Activated naive CD8-positive, alpha-beta T cell treated with anti-CD3 and anti-CD28 coated beads, Interleukin-2, amount 50 U/mL, for 16 hours (primary cell): ENCODE measurements at places on chromosomes 2 and 18.

DNA sequence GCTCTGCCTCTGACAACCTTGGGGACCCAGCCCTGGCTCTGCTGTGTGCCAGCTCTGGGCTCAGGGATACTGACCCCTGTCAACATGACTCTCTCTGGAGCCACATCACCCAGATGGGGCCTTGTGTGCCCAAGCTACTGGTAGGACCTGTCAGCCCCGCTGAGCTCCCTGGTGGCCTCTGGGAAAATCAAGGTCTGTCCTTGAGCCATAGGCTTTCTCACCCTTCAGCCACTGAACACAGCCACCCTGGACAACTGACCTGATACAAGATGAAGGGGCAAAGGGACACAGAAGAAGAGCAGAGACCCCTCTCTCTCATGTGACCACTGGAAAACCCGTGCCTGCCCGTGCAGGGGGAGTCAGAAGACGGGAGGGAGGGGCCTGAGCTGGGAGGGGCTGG, 7.8 kb downstream of the CCDC74A start:
- DNase-seq, result no peak

- no peak for DNase-seq
These were observed at the start of gene AOX1 for GRCh38 chr2:200585730-200586643. AOX1 (plus strand) TSS chr2:200586014; CDS start chr2:200586109, 95 bp downstream.

DNA sequence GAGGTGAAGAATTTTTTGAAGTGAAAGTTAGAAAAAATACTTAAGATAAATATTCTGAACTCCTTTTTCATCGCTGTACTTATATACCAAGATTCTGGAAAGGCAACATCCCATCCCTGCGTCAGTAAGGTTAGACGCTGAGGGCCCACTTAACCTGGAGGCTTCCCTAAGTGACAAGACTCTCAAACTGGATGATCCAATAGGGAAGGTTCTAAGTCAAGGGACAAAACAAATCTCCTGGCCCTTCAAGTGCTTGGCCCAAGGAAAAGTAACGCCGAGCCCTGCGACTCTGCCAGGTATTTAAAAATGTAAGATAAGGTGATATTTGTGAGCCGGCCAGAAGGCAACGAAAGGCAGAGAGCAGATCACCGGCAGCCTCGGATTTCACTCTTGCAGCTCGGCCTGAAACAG, 1.3 kb downstream of the STK39 start:
- DNase-seq, result no peak

DNA sequence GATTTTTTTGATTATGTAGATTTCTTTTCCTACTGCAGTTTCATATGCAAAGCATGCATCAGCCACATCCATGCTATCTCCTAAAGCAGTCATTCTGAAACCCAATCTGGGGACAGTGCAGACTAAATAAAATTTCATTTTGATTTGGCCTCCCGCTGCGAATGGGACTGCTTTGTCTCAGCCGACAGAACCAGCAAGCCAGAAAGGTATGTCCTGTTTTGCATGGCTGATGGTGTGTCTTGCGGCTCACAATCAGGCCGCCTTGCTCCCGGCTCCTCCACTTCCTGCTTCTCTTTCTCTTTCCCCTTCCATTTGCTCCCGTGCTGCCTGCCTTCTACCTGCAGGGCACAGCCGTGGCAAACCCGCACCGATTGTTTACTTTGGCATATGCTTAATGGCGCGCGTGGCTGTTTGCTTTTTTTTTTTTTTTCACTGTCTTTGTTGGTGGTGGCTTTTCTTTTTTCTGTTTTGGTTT, 419.6 kb upstream of the POU3F3 start:
- no peak for DNase-seq

- no peak for DNase-seq
These were observed 13.5 kb upstream of the DOK6 start for GRCh38 chr18:69387186-69387585.

DNA sequence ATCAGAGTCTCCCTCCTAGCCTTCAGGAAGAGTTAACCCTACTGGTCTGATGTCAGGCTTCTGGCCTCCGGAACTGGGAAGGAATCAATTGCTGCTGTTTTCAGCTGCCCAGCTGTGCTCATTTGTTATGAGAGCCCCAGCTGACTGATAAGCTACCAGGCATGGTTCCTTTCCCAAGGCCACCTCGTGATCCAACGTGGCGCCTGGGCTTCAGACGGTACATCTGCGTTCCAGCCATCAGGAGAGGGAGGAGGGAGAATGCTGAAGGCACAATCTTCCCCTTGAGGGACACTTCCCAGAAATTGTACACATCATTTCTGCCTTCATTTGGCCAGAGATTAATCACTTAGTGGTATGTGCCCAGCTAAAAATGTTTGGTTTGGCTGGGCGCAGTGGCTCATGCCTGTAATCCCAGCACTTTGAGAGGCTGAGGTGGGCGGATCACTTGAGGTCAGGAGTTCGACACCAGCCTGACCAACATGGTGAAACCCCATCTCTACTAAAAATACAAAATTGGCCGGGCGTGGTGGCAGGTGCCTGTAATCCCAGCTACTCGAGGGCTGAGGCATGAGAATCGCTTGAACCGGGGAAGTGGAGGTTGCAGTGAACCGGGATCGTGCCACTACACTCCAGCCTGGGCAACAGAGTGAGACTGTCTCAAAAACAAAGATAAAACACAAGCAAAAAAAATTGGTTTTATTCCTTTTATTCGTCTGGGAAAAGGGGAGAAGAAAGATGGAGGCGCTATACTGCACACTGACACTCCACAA, 10.5 kb upstream of the ARMC9 start:
- no peak for DNase-seq

GRCh38 chr2:229945975-229946374, 23.7 kb downstream of the FBXO36 start:
- DNase-seq, result no peak

GRCh38 chr18:59593291-59593717, 103.9 kb downstream of the CCBE1 start:
- DNase-seq, result no peak

DNA sequence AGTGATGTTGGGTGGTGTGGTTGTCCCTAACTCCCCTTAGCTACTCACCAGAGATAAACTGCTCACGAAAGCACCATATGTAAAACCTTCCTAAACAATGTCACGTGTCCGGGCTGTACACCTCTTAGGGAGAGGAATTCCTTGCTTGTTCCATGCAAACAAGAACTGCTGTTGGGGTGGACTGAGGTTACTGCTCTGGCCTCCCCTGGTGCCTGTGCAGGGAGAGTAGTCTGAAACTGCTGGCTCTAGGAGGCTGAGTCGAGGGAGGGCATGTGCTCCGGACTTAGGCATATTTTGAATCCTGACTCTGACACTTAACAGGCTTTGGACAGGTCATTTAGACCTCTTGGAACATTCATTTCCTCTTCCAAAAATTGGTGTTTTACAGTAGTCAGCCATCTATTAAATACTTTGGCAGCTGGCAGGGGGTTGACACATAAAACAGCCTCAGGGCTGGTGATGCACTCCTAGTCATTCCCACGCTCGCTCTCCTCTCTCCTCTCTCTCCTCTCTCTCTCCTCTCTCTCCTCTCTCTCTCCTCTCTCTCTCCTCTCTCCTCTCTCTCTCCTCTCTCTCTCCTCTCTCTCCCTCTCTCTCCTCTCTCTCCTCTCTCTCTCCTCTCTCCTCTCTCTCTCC, 10.6 kb downstream of the THNSL2 start:
- DNase-seq, result no peak

DNA sequence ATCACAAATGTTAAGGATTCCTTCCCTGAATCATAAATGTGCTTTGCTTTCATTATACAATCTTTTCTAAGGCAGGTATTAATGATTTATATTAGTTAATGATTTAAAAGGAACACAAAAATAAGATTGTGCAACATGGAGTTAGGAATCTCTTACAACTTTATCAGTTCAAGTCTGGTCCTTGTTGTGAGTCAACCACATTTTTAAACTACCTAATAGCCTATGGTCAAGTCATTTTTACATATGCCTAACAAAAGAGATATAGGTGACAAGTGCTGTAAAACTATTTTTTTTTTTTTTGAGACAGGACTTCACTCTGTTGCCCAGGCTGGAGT, 8.2 kb upstream of the INPP1 start:
- no peak for DNase-seq

GRCh38 chr2:156110890-156111289, 221.6 kb downstream of the NR4A2 start:
- DNase-seq, result no peak

- DNase-seq, result no peak
These were observed 156.3 kb upstream of the HS6ST1 start for GRCh38 chr2:128474962-128475361.

DNA sequence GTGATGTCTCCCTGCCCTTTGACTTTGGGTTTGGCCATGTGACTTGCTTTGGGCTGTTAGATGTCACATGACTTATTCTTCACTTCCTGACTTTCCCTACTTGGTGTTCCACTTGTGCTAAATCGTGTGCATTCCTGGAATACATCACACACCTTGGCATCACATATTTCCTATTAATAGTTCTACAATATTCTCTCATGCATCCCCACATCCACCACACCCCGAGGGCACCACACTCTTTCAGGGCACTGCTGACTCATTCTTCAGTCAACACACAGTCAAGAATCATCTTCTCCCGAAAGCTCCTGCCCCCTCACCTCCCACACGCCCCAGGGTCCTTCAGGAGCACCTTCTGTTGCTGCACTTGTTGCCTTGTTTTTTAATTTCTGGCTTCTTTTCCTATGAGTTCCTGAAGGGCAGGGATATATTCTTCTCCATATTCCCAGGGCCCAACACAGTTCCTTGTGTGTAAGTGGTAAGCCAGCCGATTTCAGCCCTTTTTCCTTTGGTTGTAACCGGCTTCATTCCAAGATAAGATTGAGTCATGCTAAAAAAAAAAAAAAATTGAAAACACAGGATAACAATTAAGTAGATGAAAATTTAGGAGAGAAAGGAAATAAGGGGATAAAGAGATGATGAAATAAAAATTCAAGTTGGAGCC, 341.4 kb downstream of the SLC4A3 start:
- no peak for DNase-seq

DNA sequence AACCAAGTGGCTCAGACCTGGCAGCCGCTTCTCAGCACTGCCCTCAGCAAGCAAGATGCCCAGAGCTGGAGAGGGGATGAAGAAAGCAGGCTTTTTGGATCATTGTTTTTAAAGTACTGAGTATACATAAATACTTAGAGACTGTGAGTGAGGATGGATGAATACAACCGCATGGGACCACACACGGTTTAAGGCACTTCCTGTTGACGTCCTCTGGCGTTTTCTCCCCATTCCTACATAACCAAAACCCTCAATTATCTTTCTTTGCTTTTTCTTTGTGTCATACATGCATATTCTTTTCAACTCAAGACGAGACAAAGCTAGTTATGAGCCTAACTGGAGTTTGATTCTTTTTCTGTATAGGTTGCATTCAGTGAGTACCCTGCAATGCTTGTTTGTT, 198.4 kb downstream of the GALR1 start:
- DNase-seq, result no peak

- no peak for DNase-seq
These were observed 152.3 kb downstream of the PAX3 start for GRCh38 chr2:222146488-222146887.

GRCh38 chr2:62197011-62197924, 1.4 kb downstream of the B3GNT2 start:
- DNase-seq, result no peak

DNA sequence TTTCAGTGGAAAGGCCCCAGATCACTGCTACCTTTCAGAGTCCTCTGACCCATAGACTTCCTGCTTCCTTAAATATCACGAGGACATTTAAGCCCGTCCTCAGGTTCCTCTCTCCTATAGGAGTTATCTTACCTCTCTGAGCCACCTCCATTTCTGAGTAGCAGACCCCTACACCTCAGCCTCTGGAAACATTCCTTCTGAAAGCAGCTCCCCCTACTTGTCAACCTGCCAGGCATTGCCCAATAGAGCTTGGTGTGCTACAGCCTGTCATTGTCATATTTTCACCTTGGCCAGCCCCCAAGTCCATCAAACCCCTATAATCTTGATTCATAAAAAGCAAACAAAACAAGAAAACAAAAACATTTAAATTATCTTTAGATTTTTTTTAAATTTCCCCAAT, 717.9 kb upstream of the SLC8A1 start:
- DNase-seq, result no peak

- no peak for DNase-seq
These were observed 14.8 kb upstream of the BBS5 start for GRCh38 chr2:169464466-169464865.

DNA sequence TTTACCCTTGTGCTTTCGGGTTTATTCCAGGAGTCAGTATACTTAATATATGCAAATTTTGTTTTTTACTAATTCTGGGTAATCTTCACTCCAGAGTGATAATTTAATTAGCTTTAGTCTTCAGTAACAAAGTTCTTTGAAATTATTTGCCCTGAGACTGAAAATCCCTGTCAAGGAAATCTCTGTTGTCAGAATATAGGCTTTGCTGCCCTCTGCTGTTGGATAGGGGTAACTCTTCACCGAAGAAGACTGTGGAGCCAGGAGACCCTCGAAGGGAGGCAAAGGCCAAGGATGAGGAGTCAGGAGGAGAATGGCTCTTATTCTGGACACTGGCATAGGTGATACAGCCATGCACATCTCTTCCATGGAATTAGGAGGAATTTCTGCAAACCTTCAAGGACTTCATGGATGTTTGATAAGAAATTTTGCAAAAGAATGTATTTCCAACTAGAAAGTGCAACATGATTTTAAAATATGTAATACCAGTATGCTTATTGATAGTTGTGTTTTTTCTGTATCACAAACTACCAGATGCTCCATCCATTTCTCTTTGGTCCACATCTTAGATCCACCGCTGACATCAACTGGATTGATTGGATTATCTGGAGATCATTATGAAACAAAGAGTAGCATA, 182.3 kb downstream of the RDH14 start:
- no peak for DNase-seq

DNA sequence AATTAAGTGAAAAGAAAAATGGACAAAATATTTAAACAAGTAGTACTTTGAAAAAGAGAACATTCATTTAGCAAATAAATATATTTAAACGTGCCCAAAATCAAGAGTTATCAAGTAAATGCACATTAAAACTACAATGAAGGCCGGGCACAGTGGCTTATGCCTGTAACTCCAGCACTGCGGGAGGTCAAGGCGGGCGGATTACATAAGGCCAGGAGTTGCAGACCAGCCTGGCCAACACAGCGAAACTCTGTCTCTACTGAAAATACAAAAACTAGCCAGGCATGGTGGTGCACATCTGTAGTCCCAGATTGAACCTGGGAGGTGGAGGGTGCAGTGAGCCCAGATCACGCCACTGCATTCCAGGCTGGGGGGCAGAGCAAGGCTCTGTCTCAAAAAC, 9.8 kb downstream of the STAM2 start:
- DNase-seq, result no peak

- no peak for DNase-seq
These were observed 507 bp downstream of the RTKN start for GRCh38 chr2:74441170-74441689.

DNA sequence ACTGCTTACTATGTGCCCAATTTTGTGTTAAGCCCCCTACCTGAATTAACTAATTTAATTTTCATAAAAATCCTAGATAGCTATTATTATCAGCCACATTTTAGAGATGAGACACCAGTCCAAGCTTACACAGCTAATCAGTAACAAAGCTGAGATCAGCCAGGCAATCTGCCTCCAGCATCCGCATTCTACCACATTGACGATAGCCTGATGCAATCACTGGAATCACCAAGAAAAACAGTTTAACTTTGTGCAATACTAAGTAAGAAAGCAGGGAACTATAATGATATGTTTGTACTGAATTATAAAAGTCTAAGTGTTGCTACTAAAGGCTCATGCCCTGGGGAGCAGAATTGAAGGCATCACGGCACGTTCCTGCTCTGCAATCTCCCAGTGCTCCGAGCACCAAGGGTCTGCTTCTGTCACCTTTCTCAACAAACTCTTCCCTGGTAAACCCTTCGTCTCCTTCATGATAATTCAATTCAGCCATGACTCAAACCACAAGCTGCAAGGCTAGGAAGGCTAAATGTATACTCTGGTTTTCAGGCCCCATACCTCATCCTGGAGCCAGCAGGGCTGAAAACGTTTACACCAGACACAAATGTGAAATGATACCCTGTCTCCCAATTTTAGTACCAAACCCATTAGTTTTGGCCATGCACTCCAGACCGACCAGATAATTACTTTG, 19.4 kb downstream of the KANSL3 start:
- DNase-seq, result no peak
